ENCODE measurements at places on chromosomes 12 and 14.

DNA sequence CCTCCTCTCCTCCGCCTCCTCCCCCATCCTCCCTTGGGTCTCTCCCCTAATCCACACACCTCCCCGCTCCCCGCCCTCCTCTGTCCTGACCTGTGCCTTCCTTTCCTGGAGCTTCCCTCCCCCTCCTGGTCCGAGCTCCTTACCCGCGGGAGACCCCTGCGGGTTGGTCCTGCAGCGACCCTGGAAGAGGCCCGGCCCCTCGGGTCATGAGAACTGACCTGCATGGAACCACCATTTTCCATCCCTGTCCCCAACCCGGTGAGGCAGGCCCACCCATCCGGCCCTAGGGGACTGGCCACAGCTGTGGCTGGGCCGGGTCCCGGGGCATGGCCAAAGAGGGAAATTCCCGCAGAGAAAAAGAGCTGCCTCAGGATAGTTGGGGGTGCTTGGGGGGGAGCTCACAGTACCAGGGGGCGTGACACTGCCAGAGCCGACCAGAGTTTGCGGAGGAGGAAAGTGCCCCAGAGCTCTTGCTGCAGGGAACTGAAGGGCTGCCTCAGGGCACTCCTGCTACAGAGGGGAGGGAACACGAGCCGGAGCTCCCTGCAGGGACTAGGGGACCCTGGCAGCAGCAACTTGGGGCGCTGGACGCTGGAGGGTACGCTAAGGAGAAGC lies 613 bp downstream of the ARHGEF40 start:
- DNase-seq = no peak

GRCh38 chr12:46667551-46667950 lies 158.2 kb downstream of the SLC38A4 start:
- no peak for DNase-seq

DNA sequence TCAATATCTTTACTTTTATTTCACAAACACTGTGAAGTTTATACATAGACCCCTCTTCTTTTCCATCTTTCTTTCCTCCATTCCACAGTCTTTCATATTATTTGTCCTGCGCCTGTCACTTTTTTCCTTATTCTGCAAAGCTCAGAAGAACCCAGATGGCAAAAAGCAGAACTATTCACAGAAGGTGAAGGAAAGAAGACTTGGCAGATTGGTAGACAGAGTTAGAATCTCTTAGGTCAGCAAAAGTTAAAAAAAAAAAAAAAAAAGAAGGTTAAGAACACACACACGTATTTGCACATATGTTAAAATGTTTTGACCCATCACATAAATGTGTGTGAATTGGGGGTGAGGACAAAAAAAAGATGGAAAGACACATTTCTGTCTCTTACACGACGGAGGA lies 50.3 kb upstream of the ABCC9 start:
- DNase-seq = no peak

- DNase-seq = no peak
These were observed 97.3 kb downstream of the AACS start for GRCh38 chr12:125162489-125163028.

- DNase-seq = no peak
These were observed 8.4 kb downstream of the PCK2 start for GRCh38 chr14:24102357-24103048.

GRCh38 chr12:2501464-2502191 lies 293.1 kb upstream of the FKBP4 start:
- DNase-seq = no peak

DNA sequence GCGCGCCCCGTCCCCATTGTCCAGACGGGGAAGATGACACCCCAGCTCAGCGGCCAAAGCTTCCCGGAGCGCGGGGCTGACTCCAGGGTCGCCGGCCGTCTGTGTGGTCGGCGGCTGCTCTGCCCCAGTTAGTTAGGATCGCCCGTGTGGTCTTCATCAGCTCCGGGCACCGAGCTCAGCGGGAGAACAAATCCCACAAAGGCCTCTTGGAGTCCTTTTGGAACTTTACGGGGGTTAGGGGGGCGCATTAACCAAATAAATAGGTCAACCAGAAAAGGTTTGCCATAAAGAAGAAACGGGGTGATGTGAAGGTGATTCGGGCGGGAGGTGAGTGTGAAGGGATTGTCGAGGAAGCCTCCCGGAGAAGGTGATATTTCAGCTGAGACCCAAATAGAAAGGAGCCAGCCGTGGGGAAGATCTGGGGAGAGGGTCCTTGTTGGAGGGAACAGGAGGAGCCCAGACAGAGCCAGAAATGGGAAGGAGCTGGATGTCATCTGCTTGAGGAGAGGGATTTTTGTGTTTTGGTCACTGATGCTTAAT lies 697 bp downstream of the ATP6V0A2 start:
- no peak for DNase-seq
